CD4-positive, alpha-beta T cell (primary cell): ENCODE measurements at places on chromosomes 7 and 10.

DNA sequence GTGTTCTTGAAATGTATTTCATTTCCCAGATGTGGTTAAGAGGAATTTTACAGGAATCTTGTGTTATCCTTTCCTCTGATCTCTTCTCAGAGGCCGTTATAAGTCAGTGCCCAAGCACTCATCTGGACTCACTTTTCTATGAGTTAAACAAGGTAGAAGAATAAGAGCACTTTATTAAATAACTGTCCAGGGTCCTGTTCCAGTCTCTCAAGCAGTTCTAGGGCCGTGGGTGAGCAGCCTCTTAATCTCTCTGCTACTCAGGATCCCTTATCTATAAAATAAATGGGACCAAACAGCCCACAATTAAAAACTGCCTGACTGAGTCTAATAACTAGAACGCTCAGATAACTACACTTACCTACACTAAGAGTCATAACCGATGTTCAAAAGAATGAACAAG, 111.2 kb downstream of the OSBPL3 start:
- no peak for DNase-seq

- DNase-seq: no peak
Observed at GRCh38 chr7:155586843-155587440, 40.6 kb upstream of the CNPY1 start.

DNA sequence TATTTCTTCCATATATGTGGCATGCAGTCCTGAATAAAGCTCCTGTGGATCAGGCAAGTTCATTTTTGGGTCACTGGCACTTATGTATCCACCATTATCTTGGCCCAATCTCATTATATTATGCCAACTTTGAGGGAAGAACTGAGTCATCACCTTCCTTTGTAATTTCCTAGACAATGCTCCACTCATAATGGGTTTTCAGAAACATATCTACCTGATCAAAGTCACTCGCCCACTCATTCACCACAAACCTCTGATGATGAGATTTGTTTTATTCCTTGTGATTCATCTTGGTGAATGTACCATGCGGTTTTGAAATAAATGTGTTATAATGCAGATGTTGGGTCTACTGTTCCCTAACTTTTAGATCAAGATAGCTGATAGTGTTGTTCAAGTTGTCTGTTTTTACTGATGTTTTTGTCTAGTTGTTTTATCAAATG, 525.8 kb downstream of the KIF20B start:
- no peak for DNase-seq

DNA sequence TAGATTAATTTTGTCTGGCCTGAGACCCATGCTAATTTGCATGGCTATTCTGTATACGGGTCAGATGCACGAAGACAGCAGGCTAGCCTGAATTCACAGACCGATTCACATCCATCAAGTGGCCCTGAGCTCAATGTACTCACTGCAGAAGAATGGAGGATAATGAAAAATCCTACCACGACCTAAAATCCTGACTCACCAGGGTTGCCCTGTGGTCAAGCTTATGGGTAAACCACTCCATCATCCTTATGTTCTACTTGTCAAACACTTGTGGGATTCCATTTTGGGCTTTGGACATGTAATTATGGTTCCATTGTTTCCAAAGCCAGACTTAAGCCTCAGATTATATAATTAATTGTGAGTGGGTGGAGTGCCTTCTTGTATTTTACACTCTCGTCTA, 110.4 kb upstream of the ZNF438 start:
- no peak for DNase-seq

- no peak for DNase-seq
Observed at GRCh38 chr10:4883079-4883739, 57.2 kb downstream of the AKR1E2 start.

DNA sequence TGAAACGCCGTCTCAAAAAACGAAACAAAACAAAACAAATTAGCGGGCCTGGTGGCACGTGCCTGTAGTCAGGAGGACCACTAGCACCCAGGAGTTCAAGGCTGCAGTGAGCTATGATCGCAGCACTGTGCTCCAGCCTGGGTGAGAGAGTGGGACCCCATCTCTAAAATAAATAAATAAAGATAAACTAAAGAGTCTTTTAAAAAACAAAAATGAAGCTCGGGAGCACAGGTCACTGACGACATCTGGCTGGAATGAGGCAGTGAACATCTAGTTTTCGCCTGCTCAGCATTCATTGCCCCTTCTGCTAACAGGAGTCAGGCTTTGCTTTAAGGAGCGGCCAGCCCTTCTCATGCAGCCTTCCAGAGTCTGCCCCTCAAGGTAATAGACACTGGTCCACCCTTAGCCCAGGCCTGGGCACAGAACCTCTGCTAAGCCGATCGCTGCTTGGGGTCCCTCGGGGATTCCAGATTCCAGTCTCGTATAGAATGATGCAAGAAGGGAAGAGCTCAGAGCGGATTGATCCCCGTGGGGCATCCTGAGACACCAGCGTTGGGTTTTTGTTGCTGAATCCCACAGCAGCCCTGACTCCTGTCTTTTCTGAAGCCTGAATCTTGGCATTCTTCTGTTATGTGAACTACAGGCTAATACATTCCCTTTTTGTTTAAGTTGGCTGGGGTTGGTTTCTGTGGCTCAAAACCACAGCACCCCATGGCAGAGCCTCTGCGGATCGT, 14.2 kb upstream of the FOXK1 start:
- DNase-seq: no peak

- no peak for DNase-seq
Observed at GRCh38 chr7:134905375-134905774, 80.9 kb upstream of the AGBL3 start.

GRCh38 chr7:47332681-47333553, 249.0 kb downstream of the TNS3 start:
- DNase-seq: no peak

DNA sequence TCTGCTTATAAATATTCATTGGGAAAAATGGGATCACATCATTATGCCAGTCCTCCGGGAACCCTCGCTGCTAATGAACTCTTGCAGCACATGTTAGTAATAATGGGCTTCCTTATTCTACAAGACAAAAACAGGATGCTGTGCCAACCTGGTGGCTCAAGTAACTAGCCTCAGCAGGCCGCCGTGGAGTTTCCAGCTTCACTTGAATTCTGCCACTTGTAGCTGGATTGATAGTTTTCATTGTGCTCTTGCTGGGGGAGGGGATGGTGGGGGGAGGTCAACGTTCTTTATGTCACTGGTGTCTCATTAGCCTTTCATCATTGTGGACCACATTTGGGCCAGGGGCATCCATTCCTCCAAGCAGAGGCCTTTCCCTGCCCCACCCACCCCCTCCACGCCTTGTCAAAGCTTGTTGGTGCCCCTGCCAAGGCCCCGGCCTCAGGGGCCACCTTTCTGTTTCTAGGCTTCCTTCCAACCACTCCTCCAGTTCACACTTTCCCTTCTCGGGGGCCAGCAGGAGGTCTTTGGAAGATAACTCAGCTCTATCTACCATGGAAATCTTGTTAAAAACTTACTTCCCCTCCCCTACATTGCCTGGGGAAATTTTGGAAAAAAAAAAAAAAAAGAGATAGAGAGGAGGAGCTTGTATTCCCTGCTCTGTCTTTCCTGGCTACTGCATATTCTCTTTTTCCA, 153.9 kb downstream of the BMPER start:
- no peak for DNase-seq

GRCh38 chr7:98236355-98237185, 15.5 kb downstream of the TECPR1 start:
- no peak for DNase-seq

- no peak for DNase-seq
Observed at GRCh38 chr7:24972991-24973390, 7.0 kb downstream of the OSBPL3 start.

GRCh38 chr10:132076578-132077081, 10.9 kb downstream of the JAKMIP3 start:
- no peak for DNase-seq

DNA sequence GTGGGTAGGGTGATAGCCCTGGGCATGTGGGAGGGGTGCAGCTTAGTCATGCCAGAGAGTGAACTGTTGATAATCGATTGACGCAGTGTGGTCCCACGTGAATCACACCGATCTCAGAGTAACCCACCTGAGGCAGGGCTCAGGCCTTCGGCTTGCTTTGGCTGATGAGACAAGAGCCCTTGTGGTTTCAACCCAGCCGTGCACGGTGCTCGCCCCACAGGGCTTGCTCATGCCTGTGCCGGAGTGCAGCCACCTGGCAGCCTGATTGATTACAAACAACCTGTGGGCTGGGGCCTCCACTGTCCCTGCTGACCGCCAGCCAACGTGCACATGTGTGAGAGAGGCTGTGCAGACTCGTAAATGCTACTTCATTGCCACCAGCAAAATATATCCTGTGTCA, 144.9 kb upstream of the ADARB2 start:
- DNase-seq: no peak

DNA sequence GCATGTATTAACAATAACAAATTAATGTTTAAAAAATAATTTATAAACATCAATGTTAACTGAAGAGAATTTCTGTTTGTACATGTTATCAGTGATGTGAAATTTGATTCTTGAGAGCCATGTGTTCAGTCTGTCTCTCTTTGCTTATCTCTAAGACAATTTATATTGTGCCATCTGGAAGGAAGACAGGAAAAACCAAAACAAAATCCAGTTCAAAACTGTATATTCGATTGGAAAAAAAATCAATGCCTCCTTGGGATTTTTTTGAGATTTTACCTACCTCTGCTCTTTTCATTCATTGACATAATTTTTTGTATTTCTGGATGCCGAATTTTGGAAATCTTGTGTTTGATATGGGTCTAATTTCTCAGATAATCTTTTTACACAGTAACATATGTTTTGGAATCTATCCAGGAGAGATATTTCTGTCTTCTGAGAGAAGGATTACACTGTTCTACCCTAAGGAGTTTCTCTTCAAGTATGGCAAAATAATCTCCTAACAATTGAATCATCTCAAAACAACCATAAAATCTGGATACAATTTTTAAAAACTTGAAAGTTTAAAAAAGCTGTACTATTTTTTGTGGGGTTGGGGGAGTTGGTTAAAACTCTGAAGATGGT, 311.9 kb upstream of the GNAI1 start:
- DNase-seq: no peak

GRCh38 chr7:24731313-24731712, 26.0 kb downstream of the GSDME start:
- DNase-seq: no peak

- no peak for DNase-seq
Observed at GRCh38 chr10:101282947-101283346, 53.7 kb upstream of the LBX1 start.

GRCh38 chr7:100079024-100079560, 2.4 kb downstream of the ZNF3 start:
- no peak for DNase-seq

- DNase-seq: no peak
Observed at GRCh38 chr10:20990604-20991003, 93.5 kb upstream of the NEBL start.
